ENCODE measurements at places on chromosomes 7 and 10. TPM values are rescaled to one million over a fixed set of nuclear protein-coding genes. Genes with fewer than 3 reads are reported as not detected.
A peak's percentile ranks its signal among the peaks of the same experiment; 100 is the strongest.

The CAPZA2 gene
- total RNA-seq, result 131 TPM

The PNLIPRP1 gene
- total RNA-seq, result not detected

The CPA1 gene
- not detected for total RNA-seq

The SEMA4G gene
- 1.2 TPM for total RNA-seq

The PRTFDC1 gene
- 2.0 TPM for total RNA-seq

The TNRC18 gene
- total RNA-seq, result 51.9 TPM

GRCh38 chr7:48298779-48299178, 127.5 kb downstream of the ABCA13 start:
- no peaks in the 10 kb centered on the region for H3K27me3 ChIP-seq
- H3K36me3 ChIP-seq, result no peaks in the 10 kb centered on the region
- H3K4me1 ChIP-seq, result peaks cover 2% of the 10 kb centered on the region
- H3K4me3 ChIP-seq, result no peak overlapping the region
- H3K27ac ChIP-seq, result no peak overlapping the region
- DNase-seq, result no peak

GRCh38 chr7:28672397-28672797, 260.1 kb downstream of the CREB5 start:
- H3K4me3 ChIP-seq, result no peak overlapping the region
- H3K27ac ChIP-seq, result no peak overlapping the region
- H3K36me3 ChIP-seq, result no peaks in the 10 kb centered on the region
- no peaks in the 10 kb centered on the region for H3K27me3 ChIP-seq
- DNase-seq, result no peak
- H3K4me1 ChIP-seq, result no peaks in the 10 kb centered on the region

GRCh38 chr10:11553773-11554381, 57.6 kb downstream of the USP6NL start:
- H3K4me1 ChIP-seq, result peaks cover 22% of the 10 kb centered on the region
- H3K27ac ChIP-seq, result peak overlapping the region; percentile 85
- H3K4me3 ChIP-seq, result peak overlapping the region; percentile 68
- no peaks in the 10 kb centered on the region for H3K27me3 ChIP-seq
- no peak for DNase-seq
- peaks cover 7% of the 10 kb centered on the region for H3K36me3 ChIP-seq

DNA sequence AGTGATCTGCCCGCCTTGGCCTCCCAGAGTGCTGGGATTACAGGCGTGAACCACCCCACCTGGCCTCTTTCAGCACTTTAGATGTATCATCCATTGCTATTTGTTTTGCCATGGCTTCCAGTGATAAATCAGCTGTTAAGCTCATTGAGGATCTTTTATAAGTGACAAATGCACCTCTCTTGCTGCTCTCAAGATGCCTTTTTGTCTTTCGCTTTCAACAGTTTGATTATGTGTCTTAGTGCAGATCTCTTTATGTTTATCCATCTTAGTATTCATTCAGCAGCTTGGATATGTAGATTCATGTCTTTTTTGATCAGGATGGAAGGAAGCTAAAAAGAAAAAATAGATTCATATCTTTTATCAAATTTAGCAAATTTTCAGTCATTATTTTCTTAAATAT, 105.6 kb downstream of the MAPK8 start:
- no peak for DNase-seq
- peaks cover 35% of the 10 kb centered on the region for H3K36me3 ChIP-seq
- H3K27me3 ChIP-seq, result no peaks in the 10 kb centered on the region
- no peak overlapping the region for H3K4me3 ChIP-seq

DNA sequence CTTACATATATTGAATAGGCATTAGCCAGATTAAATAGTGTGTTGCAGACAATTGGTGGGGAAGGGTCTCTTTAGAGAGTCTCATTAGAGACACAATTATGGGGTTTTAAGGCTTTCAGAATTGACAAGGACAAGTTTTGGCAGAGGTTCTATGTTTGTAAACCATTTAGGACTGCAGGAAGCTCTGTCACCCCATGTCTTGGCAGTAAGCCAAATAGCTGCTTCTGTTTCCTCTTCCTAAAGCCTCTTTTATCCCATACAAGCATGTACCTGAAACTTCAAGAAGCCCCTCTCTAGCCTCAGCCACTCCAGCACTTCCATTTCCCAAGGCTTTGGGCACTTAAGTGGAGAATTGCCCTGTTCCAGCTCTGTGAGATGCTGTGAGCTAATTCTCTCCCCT, 21.8 kb upstream of the LRRC4 start:
- H3K4me3 ChIP-seq, result no peak overlapping the region
- H3K4me1 ChIP-seq, result peaks cover 27% of the 10 kb centered on the region
- peaks cover 7% of the 10 kb centered on the region for H3K36me3 ChIP-seq
- DNase-seq, result no peak
- H3K27me3 ChIP-seq, result no peaks in the 10 kb centered on the region

DNA sequence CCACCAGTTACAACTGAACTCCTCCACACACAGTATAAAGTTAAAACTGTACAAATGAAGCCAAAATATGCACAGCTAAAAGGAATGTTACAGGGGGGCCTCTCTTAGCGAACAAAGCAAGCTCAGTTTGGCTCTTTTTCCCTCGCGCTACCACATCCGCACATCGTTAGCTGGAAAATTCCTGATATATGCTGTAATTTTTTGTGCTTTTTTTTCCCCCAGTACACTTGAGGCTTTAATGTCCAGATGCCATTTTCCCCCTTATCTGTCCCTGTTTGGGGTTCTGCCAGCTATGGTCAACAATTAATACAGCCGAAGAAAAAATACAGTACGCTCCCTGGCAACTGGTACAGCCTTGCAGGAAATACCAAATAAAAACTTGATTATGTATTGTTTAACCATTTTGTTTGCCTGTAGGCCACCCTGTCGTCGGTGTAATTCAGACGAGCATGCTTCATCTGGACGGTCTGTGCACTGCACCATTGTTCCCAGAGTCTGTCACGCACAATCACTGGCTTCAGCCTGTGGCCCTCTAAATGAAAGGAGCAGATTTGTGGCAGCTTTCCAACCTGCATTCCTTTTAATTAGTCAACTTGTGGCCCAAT, 108.1 kb upstream of the FAM133B start:
- H3K36me3 ChIP-seq, result peaks cover 31% of the 10 kb centered on the region
- no peak for DNase-seq
- H3K27me3 ChIP-seq, result no peaks in the 10 kb centered on the region

GRCh38 chr7:140639366-140640053, 1.1 kb downstream of the DENND2A start:
- DNase-seq, result no peak
- H3K27me3 ChIP-seq, result peaks cover 63% of the 10 kb centered on the region
- H3K4me3 ChIP-seq, result peak overlapping the region; percentile 79
- H3K27ac ChIP-seq, result no peak overlapping the region

DNA sequence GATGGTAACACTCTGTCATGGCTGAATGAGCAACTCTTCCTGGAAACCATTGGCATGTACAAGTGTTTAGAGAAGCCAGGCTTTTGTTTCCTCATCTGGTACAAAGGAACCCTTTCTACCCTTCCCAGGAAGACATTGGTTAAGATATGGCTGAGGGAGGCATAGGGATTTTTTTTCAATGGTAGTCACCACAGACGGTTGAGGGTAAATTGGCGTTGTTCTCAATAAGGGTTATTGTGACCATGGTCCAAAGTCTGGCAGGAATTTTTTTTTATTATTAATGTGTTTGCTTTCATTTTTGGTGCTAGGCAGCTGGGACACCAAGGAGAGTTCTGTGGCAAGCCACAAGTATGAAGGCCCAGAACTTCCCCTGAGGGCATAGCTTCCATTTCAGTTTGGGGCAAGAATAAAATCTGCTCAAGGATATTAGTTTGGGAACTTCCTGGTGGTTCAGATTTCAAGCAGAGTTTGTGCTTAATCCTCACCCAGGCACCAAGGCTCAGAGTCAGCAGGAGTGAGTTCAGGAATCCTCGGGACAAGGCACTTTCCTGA, at the start of gene PLEKHS1:
Gene PLEKHS1 (plus strand): TSS at position 502 of the 552 bp plus-strand sequence. CDS start 3,596 bp downstream, outside the sequence.
- H3K4me1 ChIP-seq, result no peaks in the 10 kb centered on the region
- H3K27me3 ChIP-seq, result peaks cover 25% of the 10 kb centered on the region
- H3K36me3 ChIP-seq, result no peaks in the 10 kb centered on the region
- no peak within 1 kb of the TSS for H3K4me3 ChIP-seq
- DNase-seq, result no peak

- peaks cover 5% of the 10 kb centered on the region for H3K4me1 ChIP-seq
- DNase-seq, result no peak
- no peak overlapping the region for H3K27ac ChIP-seq
- H3K36me3 ChIP-seq, result peaks cover 1% of the 10 kb centered on the region
- no peak overlapping the region for H3K4me3 ChIP-seq
These were observed 34.2 kb downstream of the GRB10 start for GRCh38 chr7:50748472-50748871.

DNA sequence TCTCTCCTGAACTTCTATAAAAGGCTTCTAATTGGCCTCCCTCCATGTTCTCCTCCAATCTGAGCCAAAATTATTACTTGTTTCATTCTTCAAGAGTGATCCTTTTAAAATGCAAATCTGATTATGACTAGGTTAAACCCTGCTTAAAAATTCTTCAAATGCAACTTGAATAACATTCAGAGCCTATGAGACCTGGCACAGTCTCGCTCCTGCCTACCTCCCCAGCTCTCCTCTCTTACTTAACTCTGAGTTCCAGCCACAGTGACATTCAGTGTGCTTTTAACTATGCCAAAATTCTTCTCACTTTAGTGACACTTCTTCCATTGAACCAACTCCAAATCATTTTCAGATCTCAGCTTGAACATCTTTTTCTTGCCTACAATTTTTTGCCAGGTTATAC, 68.8 kb downstream of the TMEM168 start:
- no peaks in the 10 kb centered on the region for H3K4me1 ChIP-seq
- no peaks in the 10 kb centered on the region for H3K36me3 ChIP-seq
- H3K4me3 ChIP-seq, result no peak overlapping the region
- H3K27ac ChIP-seq, result no peak overlapping the region

DNA sequence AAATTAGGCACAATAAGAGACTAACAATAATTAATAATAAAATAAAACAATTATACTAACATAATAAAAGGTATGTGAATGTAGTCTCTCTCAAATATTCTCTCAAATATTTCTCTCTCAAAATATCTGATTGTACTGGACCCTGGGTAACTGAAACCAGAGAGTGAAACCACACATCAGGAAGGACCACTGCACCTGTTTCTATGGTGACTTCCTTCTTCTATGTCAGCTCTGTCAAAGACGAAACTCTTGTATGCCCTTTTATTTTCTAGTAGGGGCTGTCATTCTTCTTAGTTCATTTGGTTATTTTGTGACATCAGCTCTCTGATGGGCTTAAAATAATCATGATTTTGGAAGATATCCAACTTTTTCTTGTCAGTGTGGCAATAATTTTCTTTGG, 428.0 kb upstream of the TPK1 start:
- DNase-seq, result no peak
- H3K36me3 ChIP-seq, result no peaks in the 10 kb centered on the region
- no peak overlapping the region for H3K27ac ChIP-seq
- H3K4me3 ChIP-seq, result no peak overlapping the region
- no peaks in the 10 kb centered on the region for H3K4me1 ChIP-seq
- H3K27me3 ChIP-seq, result no peaks in the 10 kb centered on the region

DNA sequence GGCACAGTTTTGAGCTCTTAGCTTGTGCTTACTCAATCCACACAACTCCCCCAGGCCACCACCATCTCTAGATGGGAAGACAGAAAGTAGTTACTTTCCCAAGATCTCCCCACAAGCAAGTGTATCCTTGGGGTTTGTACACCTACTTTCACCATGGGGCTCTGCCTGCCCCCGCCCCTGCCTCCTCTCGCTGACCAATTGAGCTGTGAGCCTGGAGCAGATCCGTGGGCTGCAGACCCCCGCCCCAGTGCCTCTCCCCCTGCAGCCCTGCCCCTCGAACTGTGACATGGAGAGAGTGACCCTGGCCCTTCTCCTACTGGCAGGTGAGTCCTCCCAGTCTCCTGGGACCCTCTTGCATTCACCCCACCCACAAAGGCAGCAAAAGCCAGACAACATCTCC, 2.0 kb downstream of the FXYD4 start:
- H3K27ac ChIP-seq, result no peak overlapping the region
- no peaks in the 10 kb centered on the region for H3K36me3 ChIP-seq
- H3K4me1 ChIP-seq, result peaks cover 13% of the 10 kb centered on the region
- no peak for DNase-seq

DNA sequence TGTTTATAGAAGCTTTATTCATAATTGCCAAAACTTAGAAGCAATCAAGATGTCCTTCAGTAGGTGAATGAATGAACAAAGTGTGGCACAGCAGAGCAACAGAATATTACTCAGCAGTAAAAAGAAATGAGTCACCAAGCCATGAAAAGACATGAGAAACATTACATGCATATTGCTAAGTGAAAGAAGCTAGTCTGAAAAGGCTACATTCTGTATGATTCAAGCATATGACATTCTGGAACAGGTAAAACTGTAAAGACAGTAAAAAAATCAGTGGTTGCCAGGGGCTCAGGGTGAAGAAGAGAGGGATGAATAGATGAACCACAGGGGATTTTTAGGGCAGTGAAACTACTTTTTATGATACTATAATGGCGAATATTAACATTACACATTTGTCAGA, 80.9 kb upstream of the APBB1IP start:
- peaks cover 10% of the 10 kb centered on the region for H3K27me3 ChIP-seq
- DNase-seq, result no peak
- H3K27ac ChIP-seq, result no peak overlapping the region
- no peaks in the 10 kb centered on the region for H3K36me3 ChIP-seq
- H3K4me1 ChIP-seq, result no peaks in the 10 kb centered on the region

GRCh38 chr7:154868921-154869320, 134.0 kb downstream of the PAXIP1 start:
- H3K4me3 ChIP-seq, result no peak overlapping the region
- H3K36me3 ChIP-seq, result no peaks in the 10 kb centered on the region
- no peak overlapping the region for H3K27ac ChIP-seq
- DNase-seq, result no peak

DNA sequence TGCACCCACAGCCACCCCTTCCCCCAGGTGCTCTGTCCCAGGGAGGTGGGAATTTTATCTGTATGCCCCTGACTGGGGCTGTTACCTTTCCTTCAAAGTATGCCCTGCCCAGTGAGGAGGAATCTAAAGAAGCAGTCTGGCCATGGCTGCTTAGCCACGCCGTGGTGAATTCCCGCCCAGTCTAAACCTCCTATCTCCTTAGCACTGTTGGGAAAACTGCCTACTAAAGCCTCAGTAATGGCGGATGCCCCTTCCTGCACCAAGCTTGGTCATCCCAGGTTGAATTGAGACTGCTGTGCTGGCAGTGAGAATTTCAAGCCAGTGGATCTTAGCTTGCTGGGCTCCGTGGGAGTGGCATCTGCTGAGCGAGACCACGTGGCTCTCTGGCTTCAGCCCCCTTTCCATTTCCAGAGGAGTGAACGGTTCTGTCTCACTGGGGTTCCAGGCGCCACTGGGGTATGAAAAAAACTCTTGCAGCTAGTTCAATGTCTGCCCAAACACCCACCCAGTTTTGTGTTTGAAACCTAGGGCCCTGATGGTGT, 87.2 kb downstream of the ABCC2 start:
- H3K27ac ChIP-seq, result no peak overlapping the region
- peaks cover 75% of the 10 kb centered on the region for H3K27me3 ChIP-seq

GRCh38 chr10:73211106-73211811, 35.8 kb downstream of the DNAJC9 start:
- DNase-seq, result no peak
- H3K36me3 ChIP-seq, result peaks cover 30% of the 10 kb centered on the region
- H3K4me3 ChIP-seq, result no peak overlapping the region
- no peaks in the 10 kb centered on the region for H3K27me3 ChIP-seq
- no peaks in the 10 kb centered on the region for H3K4me1 ChIP-seq
